ENCODE measurements at places on chromosomes 3 and 15.

DNA sequence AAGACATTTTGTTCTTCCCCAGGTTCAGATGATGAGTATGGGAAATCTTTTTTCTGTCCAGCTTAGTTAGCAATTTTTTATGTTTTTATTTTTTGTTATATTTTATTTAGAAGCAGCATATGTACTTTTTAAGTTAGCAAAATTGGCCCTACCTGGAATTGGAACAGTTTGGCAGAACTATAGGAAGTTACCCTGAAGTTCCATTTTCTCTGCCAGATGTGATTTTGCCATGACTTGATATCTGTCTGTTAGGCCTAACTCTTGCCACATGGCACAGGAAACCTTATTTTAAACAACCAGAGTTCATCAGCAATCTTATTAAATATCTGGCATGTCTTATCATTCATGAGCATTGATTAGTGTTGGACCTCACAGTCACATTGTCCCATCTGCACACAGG lies 67.1 kb downstream of the ADAMTSL3 start:
- no peak for DNase-seq
- no peaks in the 10 kb centered on the region for H3K36me3 ChIP-seq

GRCh38 chr15:57025264-57025926 lies 107.0 kb downstream of the TCF12 start:
- H3K4me1 ChIP-seq: no peaks in the 10 kb centered on the region
- H3K36me3 ChIP-seq: no peaks in the 10 kb centered on the region
- no peak overlapping the region for H3K27ac ChIP-seq
- no peaks in the 10 kb centered on the region for H3K27me3 ChIP-seq

DNA sequence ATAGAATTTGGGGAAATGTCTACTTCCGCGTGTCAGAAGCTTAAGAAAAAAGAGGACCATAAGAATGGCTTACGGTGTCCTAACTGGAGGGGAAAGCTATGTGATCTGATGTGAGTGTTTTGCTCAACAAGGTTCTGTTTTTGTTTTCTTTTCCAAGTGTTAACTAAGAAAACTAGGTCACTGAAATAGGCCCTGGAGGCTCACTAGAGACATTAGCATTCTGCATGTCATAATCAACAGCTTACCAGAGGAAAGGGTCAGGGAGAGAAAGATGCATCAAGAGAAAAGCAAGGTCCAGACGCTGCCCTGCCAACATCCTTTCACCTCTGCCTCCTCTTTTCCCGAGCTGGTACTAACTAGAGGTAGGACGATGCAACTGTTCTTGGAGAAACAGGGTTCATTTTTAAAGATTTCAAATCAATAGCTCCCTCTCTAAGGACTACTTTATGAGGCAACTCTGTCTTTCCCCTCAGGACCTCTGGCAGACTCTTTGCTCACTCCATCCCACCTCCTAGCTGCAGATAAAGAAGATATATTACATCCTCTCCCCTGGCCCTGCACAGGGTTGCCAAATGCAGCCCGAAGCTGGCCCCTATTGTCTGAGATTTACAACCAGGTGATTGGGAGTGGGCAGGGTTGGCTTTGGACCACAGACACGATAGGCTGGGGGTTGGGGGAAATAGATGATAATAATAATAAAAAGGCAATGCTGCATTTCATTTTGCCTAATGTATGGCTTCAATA lies 209.9 kb upstream of the SLC2A2 start:
- no peak for DNase-seq
- H3K4me1 ChIP-seq: no peaks in the 10 kb centered on the region

DNA sequence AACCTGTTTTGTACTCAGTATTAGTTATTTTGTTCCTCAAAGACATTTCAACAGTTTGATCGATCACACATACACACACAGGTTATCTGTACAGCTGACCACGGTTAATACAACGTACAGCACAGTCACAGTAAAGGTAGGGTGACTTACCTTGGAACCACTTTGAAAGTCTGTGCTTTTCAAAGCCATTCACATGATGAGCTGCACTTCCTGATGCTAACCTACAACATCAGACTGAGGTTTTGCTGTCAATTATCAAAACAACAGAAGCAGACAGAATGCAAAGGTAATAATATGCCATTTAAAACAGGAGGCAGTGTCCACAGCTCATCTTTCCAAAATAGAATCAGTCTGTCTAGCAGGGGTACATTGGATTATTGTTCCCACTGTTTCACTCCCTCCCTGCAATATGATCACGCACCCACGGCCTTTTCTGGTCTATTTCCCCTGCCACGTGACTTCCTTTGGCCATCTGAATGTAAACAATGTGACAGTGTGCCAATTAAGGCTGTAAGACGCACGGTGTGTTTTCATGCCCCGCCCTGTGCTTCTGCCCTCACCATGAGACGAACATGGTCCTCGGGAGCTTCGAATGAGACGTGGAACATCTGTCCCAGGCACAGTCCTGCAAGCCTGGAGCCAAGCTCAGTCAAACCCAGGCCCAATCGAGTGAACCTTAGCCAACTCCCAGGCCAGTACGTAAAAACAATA lies 102.4 kb downstream of the FMN1 start:
- no peak overlapping the region for H3K4me3 ChIP-seq
- H3K27ac ChIP-seq: no peak overlapping the region
- no peaks in the 10 kb centered on the region for H3K4me1 ChIP-seq

DNA sequence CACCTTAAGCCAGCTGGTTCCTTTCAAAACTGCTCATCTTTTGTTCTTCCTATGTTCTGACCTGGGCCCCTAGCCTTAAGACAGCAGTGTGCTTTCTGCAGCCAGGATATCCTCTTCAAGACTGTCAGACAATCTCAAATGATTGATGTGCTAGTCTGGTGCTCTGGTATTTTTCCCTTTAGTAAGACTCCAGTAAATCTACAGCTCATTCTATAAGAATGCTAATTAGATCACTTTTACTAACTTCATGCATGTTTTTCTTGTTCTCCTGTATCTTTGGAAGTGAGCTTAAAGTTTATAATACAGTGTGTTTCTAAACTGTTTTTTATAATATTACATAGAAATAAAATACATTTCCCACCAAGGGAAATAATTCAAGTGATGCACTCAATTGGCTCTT lies 220.9 kb upstream of the NANOGP8 start:
- peak overlapping the region; percentile 48 for H3K27ac ChIP-seq
- no peak overlapping the region for H3K4me3 ChIP-seq
- no peak for DNase-seq
- H3K36me3 ChIP-seq: no peaks in the 10 kb centered on the region
- peaks cover 6% of the 10 kb centered on the region for H3K4me1 ChIP-seq
- H3K27me3 ChIP-seq: no peaks in the 10 kb centered on the region

GRCh38 chr3:31523543-31523942 lies 9.2 kb upstream of the STT3B start:
- H3K27ac ChIP-seq: no peak overlapping the region
- H3K27me3 ChIP-seq: no peaks in the 10 kb centered on the region
- no peak for DNase-seq
- H3K36me3 ChIP-seq: no peaks in the 10 kb centered on the region
- H3K4me1 ChIP-seq: no peaks in the 10 kb centered on the region

GRCh38 chr3:115113367-115113766 lies 33.7 kb downstream of the ZBTB20 start:
- DNase-seq: no peak
- H3K27me3 ChIP-seq: no peaks in the 10 kb centered on the region
- no peaks in the 10 kb centered on the region for H3K4me1 ChIP-seq

DNA sequence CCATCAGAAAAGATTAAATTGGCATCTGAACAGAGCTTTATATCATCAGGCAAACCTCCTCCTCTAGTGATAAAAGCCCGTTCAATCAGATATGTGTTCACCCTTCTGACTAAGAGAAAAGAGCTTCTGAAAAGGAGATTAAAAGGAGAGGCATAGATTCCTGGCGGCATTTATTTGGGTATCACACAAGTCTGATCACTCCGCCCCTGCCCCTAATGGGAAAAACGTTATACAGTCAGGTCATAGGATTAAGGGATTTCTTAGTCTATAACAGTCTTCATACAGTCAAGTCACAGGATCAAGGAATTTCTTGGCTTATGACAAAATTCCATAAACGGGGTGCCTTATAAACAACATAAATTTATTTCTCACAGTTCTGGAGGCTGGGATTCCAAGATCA lies 295.4 kb upstream of the SATB1 start:
- H3K36me3 ChIP-seq: no peaks in the 10 kb centered on the region
- no peaks in the 10 kb centered on the region for H3K4me1 ChIP-seq
- no peak overlapping the region for H3K4me3 ChIP-seq
- DNase-seq: no peak

All from ascending aorta (tissue), 2 donors.